PC-9 (cell line): ENCODE measurements at places on chromosomes 1 and 21. TPM values are rescaled to one million over a fixed set of nuclear protein-coding genes. Genes with fewer than 3 reads are reported as not detected.
A peak's percentile ranks its signal among the peaks of the same experiment; 100 is the strongest.

GRCh38 chr1:100720751-100721150, 1.2 kb downstream of the VCAM1 start:
- DNase-seq, result no peak

- DNase-seq, result no peak
These were observed 61.8 kb upstream of the B3GALNT2 start for GRCh38 chr1:235566084-235566483.

DNA sequence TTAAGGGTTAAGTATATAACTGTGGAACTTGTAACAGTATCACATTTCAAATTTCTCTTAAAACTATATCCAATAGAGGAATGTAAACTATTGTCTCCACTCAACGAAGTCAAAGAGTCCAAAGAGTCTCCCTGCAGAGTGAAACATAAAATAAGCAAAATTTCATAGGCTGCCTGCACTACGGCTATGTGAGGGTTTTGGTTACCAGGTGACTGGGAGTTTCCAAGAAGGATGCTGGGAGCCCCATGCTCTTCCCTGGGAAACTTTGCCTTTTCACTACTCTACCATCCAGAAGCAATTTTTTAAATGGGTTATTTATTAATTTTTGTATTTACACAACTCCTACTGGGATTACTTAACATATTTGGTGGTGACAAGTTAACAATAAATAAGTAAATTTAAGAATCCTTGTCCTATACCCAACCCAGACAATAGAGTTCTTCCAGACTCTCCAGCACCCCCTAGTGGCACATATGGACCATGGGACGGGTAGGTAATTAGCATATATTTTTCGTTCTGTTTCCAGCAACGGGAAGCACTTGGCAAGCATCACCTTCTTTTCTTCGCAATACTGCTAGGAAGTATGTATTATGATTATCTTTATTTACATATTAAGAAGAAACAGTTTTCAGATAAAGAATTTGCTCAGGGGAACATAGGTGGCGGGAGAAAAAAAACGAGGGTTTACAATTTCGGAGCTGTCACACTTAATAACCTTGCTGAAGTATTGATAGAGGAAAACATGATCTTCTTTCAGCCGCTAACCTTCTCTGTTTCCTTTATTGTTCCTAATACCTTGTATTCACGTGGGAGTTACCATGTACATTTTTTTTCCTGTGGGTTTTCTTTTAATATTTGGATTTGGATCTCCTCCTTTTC, 3.5 kb downstream of the FMO2 start:
- DNase-seq, result no peak

GRCh38 chr1:39216771-39217170, 12.3 kb downstream of the MACF1 start:
- DNase-seq, result no peak

GRCh38 chr21:45536301-45537081, 5.7 kb downstream of the SLC19A1 start:
- DNase-seq, result no peak

DNA sequence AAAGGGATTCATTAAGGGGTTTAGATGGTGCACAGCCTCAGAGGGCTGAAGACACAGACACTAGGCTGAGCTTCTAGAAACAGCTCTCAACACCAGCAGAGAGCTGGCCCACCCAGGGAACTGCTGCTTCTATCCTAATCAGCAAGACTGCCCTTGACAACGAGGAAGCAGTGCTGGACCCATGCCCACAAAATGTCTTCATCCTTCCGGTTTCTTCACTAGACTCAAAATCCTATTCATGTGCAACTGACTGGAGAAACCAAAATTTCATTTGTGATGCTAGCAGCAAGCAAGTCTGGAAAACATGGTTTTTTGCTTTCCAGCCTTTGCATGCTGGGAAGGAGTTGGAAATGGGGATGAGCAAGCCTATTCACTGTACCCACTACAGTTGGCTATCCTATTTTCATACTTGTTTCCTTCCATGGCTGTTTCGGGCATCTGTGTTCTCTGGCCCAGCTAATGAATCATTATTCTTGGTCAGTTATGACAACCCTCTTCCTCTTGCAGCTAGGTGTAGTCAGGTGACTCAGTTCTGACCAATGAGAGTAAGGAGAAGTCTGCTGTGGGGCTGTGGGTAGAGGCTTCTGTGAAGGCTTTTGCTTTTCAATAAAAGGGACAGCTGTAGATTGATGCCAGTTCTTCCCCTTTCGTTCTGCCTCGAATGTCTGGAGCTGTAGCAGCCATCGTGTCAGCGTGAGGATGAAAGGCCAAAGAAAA, 14.6 kb upstream of the TMEM61 start:
- peak; percentile 50 for DNase-seq

GRCh38 chr1:155277902-155278688, 832 bp downstream of the HCN3 start:
- peak; percentile 55 for DNase-seq

FCRL5 gene
- total RNA-seq, result not detected in 2 replicates

LRRC8B gene
- total RNA-seq, result 11.7 and 15.0 TPM in 2 replicates

WDR64 gene
- not detected in 2 replicates for total RNA-seq

LORICRIN gene
- not detected in 2 replicates for total RNA-seq
